ENCODE measurements at places on chromosomes 5 and 9.

DNA sequence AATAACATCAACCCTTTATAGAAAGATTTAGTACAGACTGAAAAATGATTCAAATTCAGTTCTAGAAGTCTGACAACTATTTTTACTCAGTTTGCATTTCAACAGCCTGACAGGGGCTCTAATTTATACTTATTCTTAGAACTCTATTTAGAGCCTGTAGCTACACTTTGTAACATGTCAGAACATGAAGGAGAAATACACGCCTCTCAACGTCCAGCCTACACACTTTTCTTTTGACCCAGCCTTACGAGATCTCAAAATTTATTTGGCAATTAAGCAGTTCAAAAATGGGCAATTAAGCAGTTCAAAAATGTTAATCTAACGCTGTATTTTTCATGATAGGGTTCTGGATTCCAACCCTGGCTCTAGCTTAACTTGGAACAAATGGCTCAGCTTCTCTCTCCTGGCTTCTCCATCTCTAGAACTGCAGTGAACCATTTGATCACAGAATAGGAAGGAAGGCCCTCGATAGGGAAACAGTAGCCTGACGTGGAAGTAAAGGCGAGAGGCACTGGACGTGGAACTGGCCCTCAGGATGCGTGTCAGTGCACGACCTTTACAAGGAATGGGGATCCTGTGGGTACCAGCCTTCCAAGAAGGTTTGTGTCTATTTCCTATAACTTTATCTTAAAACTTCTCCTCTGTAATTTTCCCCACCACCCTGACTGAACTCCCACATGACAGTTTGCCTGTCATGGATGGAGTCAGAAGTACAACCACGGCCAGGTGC lies 66.4 kb downstream of the PRRT1B start:
- DNase-seq = no peak

GRCh38 chr5:6495433-6496206 lies 47.0 kb downstream of the UBE2QL1 start:
- DNase-seq = no peak

GRCh38 chr5:55551358-55551757 lies 16.6 kb upstream of the PLPP1 start:
- no peak for DNase-seq

- no peak for DNase-seq
Measured at GRCh38 chr9:26262421-26263107, 584.3 kb upstream of the TUSC1 start.

GRCh38 chr5:172659909-172660628 lies 19.0 kb downstream of the NEURL1B start:
- no peak for DNase-seq

GRCh38 chr5:139651043-139651834 lies 3.1 kb downstream of the CXXC5 start:
- no peak for DNase-seq

DNA sequence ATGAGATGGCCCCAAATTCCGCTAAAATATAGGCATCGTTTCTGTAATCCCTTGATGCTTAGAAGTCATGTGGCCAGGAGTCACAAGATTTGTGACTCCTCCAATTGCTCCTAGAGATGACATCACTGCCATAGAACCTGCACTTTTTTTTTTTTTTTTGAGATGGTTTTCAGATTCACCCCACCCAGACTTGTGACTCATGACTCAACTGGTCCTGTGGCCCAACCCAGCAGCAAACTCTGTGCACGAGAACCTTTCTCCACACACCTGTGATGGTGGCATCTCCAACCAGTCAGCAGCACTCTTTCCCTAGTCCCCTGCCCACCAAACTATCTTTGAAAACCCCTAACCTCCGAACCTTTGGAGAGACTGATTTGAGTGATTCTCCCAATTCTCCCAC lies 414.0 kb downstream of the MED10 start:
- DNase-seq = no peak

DNA sequence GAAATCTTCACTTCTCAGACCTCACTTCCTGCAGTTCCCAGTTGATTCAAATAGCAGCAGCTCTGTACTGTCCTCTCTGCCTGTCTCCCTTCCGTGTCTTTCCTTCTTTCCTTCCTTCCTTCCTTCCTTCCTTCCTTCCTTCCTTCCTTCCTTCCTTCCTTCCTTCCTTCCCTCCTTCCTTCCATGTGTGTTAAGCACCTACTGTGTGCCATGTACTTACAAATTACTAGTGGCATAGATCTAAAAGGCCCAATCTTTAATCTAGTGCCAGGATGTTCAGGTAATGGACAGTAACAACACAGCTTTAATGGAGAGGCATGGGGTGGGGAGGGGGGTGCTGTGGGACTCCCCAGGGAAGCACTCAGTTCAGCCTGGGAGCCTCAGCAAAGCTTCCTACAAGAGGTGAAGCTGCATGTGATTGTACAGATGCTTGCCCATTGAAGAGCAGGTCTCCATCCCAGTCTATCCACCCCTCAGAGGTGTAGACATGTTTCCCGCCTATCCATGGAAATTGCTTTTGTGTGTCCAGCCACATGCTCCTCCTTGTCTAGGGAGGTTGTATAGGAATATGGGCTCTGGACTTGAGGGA lies 106.0 kb downstream of the RGS3 start:
- no peak for DNase-seq

- DNase-seq = no peak
Measured at GRCh38 chr5:74464512-74465209, 175.9 kb downstream of the ENC1 start.

GRCh38 chr9:15972760-15973159 lies 419.9 kb downstream of the CCDC171 start:
- DNase-seq = no peak

GRCh38 chr5:84202136-84202535 lies 182.5 kb downstream of the EDIL3 start:
- no peak for DNase-seq

DNA sequence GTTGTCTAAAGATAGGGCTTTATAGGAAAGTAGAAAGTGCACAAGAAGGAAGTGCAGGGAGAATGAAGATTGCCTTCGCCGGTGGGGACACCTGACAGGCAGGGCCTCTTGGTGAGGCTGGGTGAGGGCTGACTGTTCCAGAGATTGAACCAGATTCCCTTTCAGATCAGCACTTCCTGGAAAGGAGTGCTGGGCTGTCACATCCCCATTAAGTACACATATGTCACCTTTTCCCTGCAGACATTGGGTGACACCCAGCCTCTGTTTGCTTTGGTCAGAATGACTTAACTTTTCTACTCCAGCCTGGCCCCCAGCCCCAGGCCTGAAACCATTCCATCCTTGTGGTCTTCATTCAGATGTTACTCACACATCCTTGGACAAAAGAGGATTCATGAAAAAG lies 7.4 kb upstream of the SHROOM1 start:
- DNase-seq = no peak

DNA sequence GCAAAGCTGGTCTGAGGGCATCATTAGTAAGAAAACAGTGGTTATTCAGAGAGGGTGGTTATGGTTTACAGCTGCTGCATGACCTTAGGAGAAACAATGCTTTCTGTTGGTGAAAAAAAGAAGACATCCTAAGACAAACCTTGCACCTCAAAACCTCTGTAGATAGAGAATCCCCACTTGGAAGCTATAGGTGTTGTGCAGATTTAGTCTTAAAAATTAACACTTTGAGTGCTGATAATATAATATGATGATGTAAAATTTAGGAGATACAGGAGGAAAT lies 1.4 kb upstream of the PTTG1 start:
- DNase-seq = no peak

DNA sequence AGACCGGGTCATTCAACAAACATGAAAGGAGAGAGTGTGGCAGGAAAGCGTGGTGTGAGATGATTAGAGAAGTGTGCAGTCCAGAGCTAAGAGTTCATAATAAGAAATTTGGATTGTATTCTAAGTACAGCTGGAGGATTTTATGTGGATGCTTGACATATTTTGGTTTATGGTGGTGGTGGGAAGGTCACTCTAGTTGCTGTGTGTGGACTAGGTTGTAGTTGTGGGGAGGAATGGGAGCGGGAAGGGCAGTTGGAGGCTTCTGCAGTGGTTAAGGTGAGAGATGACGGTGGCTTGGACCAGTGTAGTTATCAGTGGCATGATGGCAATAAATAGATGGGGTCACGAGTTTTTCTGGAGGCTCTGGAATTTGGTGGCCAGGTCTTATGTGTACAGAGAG lies 45.7 kb upstream of the GPR151 start:
- DNase-seq = no peak

DNA sequence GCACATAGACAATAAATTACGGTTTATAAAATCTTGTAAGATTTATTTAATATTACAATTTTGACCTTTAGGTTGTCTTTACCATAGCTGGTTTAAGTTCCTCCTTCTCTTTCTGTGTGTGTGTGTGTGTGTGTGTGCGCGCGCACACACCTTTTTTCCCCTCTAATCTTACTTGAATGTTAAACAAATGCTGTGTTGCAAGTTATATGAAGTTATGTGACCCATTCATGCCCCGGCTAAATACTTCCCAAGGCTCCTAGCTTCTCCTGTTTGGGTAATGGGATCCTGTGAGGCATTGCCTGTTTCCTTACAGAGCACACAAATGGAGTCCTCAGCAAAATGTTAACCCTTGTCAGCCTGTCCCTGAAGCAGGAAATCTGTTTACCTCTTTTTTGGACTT lies 125.6 kb upstream of the ZNF608 start:
- DNase-seq = no peak

- peak; percentile 8 for DNase-seq
Measured at GRCh38 chr5:113293068-113293974, 141.5 kb downstream of the TSSK1B start.

GRCh38 chr5:180142021-180142765 lies 66.8 kb downstream of the RASGEF1C start:
- DNase-seq = no peak

- DNase-seq = no peak
Measured at GRCh38 chr9:132008855-132009812, 70.5 kb downstream of the MED27 start.

DNA sequence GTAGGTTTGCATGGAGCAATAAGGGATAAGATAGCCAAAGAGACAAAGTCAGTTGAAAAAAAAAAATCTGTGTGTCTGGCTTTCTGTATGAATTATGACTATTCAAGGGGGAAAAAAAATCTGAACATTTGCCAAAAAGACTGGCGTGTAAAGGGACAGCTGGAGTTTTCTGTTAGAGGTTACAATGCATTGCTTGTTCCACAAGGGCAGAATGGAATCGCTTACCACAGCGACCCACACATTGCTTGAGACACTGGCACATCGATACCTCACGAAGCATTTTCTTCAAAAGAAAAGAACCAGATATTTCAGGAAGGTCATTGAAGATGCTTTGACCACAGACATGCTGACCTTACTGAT lies 327.8 kb downstream of the TMEM167A start:
- no peak for DNase-seq

- DNase-seq = no peak
Measured at GRCh38 chr9:18905883-18906629, 127.0 kb downstream of the SAXO1 start.

DNA sequence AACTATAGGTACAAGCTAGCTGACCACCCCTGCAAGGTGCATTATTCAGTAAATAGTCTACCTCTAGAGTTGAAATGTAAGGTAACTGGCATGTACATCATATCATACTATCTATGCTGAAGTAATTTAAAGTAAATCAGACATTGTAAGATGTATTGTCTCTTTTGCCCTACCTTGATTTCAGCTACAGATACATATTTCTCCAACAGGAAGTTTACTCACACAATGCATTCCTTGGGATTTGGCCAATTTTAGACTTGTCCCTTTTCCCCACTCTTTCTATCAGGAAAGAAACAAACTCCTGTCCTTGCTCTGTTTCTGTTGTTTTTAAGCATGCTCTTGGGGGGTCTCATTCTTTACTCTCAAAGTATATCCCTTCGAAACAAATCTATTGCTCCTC lies 58.5 kb upstream of the TSLP start:
- no peak for DNase-seq

- DNase-seq = no peak
Measured at GRCh38 chr5:79484731-79485130, 29.2 kb downstream of the HOMER1 start.

- DNase-seq = no peak
Measured at GRCh38 chr9:81980568-81980967, 8.0 kb upstream of the SPATA31D1 start.

- no peak for DNase-seq
Measured at GRCh38 chr9:116558818-116559540, 128.1 kb upstream of the TRIM32 start.

DNA sequence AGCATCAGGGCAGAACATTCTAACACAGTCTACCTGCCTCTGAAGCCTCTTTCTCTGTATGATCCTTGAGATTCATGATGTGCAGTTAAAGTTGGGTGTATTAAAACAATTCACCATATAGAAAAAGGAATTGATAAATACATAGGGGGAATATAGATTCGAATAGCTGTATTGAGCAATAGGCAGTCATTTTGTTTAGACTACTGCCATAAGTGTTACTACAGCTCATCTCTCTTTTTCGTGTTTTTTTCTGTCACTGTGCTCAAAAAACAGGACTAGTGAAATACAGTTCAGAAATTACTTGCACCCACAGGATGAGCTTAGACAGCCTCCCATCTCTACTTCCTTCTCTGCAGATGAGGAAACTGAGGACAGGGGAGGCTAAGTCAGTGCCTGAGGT lies 144.6 kb upstream of the FBN2 start:
- no peak for DNase-seq

GRCh38 chr9:131608493-131609037 lies 63.2 kb downstream of the PRRT1B start:
- DNase-seq = no peak

GRCh38 chr5:100595812-100596173 lies 60.6 kb downstream of the FAM174A start:
- no peak for DNase-seq
